ENCODE measurements at places on chromosomes 7 and 10.
A peak's percentile ranks its signal among the peaks of the same experiment; 100 is the strongest.

- no peak for DNase-seq
Observed at GRCh38 chr7:81752318-81752714, 17.5 kb downstream of the HGF start.

- DNase-seq: no peak
Observed at GRCh38 chr7:128120116-128120515, 88.9 kb upstream of the LRRC4 start.

DNA sequence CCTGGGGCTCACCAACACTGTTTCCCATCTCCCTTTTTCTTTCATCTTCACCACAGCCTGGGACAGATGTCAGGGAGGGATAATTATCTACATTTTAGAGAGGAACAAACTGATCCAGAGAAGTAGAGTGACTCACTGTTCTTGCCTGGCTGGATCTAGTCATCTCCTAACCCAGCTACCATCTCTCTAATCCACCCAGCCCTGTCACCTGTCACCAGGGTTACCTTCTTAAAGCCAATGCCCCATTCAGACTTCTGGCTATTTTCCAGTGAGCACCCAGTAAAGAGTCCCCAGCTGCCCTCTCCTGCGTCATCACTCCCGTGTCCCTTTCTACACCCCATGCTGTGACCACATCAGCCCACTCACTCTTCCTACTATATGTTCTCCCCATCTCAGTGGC, 68.4 kb upstream of the DUSP5 start:
- DNase-seq: no peak

DNA sequence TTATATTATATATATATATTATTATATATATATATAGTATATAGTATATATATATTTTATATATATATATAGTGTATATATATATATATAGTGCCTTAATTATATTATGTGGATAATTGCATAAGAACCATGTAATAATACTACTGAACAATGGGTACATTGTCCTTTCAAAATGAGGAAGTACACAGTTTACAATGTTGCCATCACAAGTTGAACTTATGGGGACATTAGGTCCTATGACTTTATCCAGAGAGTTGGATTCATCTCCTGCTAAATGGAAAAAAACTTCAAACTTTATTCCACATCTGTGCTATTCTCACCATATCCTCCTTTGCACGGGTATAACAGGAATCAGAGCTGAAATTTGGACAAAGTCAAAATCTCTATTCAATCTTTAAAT, 105.0 kb upstream of the AGR3 start:
- no peak for DNase-seq

DNA sequence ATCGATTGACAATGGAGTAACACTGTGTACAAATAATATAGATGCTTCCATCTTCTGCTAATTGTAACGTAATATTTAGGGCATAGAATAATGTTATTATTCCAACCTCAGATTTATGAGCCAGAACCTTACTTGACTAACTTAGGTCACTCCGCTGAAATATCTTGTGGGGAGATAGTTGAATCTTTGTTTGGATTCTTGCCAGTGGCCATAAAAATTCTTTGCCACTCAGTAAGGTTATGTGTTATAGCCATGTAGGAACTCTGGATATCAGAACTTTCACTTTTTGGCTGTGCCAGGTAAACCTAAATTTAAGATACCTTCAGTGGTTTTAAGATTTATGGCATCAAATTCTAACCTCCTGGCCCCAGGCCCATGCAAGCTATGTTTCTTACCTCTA, 197.6 kb downstream of the WDR11 start:
- DNase-seq: no peak

- DNase-seq: peak; percentile 99
Observed at GRCh38 chr10:93458821-93459257, 23.3 kb downstream of the MYOF start.

- no peak for DNase-seq
Observed at GRCh38 chr10:132943791-132944404, 1.5 kb upstream of the CFAP46 start.

- peak; percentile 82 for DNase-seq
Observed at GRCh38 chr7:101162551-101163278, 2.7 kb downstream of the VGF start.

GRCh38 chr7:65971021-65971420, 11.0 kb downstream of the GUSB start:
- DNase-seq: no peak

GRCh38 chr10:7161484-7162250, 249.2 kb downstream of the SFMBT2 start:
- DNase-seq: no peak

GRCh38 chr7:113142385-113143119, 24.2 kb upstream of the SMIM30 start:
- DNase-seq: no peak

DNA sequence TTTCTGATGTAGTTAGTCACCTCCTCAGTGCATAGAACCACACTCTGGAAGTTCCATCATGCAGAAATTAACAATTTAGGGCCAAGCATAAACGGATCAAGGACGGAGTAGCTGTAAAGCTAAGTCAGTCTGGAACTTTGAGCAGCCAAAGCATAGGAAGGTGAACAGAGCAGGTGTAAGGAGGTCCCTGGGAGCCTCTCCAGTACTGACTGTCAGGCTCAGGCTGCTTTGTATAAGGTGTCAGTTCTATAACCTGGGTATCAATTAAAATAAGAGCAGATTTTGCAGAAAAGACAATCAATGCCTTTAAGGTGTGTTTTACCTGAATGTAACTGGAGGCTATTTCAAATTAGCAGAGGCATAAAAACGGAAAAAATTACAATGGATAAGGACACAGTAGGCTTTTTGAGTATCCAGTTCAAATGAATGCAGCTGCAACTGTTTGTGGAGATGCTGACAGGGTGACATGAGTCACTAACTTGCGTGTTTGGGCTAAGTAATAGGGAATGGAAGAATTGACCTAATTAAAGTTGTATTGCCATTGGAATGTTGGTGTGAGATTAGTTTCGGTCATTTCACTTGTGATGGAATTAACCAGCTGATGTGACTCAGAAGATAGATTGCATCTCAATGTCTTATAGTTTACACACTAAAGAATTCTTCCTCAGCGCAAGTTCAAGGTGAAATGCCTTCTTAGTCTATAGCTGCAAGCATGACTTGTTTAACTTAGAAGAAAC, 417.9 kb upstream of the CNTNAP2 start:
- no peak for DNase-seq

- DNase-seq: no peak
Observed at GRCh38 chr7:31811650-31812461, 124.8 kb downstream of the PPP1R17 start.

GRCh38 chr7:117124591-117125220, 171.4 kb downstream of the ST7 start:
- DNase-seq: no peak

DNA sequence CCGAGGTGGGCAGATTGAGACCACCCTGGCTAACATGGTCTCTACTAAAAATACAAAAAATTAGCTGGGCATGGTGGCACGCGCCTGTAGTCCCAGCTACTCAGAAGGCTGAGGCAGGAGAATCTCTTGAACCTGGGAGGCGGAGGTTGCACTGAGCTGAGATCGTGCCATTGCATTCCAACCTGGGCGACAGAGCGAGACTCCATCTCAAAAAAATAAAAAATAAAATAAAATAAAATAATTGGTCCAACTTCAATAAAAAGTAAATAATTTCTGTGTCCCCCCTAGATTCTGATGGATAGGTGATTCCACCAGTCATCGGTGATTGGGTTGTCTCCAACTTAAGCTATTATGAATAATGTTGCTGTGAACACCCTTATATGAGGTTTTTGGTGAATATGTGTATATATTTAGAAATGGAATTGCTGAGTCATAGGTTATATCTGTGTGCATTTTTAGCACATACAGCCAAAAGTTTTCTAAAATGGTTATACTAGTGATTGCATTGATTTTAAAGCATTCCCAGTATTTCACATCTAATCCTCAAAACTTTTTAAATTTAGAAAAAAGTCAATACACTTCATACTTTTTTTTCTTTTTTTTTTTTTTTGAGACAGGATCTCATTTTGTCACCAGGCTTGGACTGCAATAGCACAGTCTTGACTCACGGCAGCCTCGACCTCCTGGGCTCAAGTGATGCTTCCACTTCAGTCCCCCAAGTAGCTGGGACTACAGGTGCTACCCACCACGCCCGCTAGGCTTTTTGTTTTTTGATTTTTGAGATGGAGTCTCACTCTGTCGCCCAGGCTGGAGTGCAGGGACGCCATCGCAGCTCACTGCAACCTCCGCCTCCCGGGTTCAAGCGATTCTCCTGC, 13.7 kb upstream of the SRPK2 start:
- DNase-seq: no peak

DNA sequence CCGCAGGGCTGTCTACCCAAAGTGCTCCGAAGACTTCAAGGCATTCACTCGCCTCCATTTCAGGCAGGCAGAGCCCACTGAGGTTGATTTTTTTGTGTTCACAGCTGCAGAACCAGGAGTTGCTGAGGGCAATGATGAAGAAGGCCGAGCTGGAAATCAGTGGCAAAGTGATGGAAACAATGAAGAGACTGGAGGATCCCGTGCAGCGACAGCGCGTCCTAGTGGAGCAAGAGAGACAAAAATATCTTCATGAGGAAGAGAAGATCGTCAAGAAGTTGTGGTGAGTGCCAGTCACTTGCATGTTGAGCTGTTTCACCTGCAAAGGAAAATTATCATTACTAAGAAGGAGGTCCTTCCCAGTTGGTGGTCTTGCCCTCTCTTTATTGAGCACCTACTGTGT, 210.5 kb downstream of the ARHGAP21 start:
- DNase-seq: peak; percentile 53

DNA sequence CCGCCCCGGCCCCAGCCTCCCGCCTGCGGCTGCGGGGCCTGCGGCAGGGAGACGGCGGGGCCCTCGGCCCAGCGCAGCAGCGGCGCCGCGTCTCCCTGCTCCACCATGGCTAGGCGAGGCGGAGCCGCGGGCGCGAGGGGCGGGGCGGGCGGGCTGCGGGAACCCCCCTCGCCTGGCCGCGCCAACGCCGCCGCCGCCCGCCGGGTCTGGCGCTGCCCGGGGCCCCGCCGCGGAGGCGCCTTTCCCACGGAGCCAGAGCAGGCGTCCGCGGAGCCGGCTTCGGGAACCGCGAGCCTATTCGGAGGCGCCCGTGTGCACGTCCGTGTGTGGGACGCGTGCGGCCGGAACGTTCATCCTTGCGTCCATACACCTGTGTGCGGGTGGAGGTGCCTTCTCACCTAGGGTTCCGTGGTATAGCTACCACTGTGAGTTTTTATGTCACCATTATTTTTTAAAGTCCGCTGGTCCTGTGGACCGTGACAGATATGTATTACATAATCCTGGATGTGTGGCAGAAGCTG, at the start of gene DENND11:
Gene DENND11 (minus strand): TSS at position 120 of the 521 bp plus-strand sequence. CDS start 13 bp downstream, at position 107.
- peak; percentile 40 for DNase-seq

GRCh38 chr10:23472181-23472580, 33.3 kb downstream of the OTUD1 start:
- peak; percentile 4 for DNase-seq

DNA sequence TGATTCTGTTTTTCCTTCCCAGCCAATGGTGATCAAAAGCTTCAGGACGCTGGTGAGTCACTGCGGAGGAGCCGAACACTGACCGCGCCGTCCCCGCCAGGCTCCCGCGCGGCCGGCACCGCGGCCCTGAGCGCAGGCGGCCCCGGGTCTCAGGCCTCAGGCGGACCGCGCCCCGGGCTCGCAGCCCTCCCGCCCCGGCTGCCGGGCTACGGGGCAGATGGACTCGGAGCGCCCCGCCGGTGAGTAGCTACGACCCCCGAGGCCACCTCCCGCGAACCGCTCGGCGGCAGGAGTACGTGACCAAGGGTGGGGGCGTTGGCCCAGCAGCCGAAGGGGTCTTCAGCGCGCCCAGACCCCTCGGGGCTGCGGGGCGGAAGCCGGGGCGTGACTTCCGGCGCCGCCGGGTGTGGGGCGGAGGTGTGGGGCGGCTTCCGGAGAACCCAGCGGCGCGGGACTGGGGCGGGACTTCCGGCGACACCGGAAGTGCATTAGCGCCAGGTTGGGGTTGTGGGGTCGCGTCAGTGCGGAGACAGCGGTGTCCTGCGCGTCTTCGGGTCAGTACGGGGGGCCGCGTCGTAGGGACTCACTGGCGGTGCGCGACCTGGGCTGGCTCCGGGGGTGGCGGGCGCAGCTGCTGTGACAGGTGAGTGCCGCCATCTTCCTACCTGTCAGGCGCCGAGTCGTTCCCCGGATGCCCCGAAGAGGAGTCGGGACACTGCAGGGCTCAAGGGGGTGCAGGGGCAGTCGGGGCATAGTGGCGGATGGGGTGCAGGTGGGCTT, at the start of gene WDR37:
Gene WDR37 (plus strand): TSS at position 60 of the 780 bp plus-strand sequence. CDS start 15,771 bp downstream, outside the sequence.
- peak; percentile 90 for DNase-seq

- DNase-seq: peak; percentile 8
Observed at GRCh38 chr7:156845379-156846101, 47.4 kb downstream of the LMBR1 start.

GRCh38 chr7:47991741-47992311, 12.4 kb upstream of the HUS1 start:
- DNase-seq: peak; percentile 95

GRCh38 chr7:90919816-90920215, 323.7 kb downstream of the CDK14 start:
- no peak for DNase-seq

GRCh38 chr7:122273117-122273516, 31.4 kb downstream of the FEZF1 start:
- DNase-seq: no peak

DNA sequence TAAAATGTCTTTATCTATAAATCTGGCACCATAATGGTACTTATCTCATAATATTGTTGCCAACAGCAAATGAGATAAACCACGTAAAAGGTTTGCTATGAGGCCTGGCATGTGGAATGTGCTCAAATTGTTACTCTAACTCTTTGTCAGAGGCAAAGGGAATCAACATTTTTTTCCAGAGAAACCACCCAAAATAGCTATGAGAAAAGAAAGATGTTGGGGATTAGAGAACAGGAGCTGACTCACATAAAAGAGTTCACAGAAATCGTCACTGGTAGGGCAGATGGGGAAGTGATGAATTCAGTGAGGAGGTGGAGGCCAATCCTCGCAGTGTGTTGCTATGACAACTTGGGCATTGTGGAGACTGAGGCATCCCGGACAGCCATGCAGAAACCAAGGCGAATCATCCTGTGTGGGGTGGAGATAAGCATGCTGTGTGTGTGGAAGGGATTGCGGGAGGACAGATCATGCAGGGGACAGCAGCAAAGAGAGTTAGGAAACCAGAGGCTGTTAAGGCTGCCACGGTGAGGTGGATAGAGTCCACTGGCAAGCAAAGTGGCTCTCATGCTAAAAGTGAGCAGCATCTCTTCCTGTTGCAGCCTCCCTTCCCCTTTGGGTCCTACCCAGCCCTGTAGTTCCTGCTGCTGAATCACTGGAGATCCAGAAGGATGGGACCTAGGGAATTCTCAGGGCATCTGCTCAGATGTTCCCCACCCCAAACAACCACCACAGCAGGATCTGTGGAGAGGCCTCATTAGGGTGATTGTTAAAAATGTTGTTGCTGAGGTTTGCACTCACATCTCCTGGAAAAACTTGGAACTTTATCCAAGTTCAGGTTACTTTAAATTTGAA, 103.9 kb downstream of the CUBN start:
- DNase-seq: peak; percentile 64

GRCh38 chr10:63173468-63174232, 40.5 kb downstream of the NRBF2 start:
- no peak for DNase-seq

DNA sequence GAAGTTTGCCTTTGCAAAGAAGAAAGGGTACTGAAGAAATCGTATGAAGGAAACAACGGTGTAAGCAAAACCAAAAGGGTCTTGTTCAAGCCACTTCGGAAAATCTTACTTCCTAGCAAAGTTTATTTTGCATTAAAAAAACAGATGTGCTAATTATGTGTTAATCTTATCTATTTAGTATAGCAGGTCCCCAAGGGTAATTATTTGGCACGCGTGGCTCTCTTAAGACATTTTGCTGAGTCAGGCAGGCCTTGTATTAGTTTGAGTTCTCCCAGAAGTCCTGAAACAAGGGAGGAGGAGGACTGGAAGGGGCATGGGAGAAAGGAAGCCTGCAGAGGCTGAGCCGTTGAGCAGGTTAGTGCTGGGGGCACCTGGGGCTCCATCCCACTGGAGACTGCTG, 44.9 kb downstream of the TMEM178B start:
- peak; percentile 40 for DNase-seq
